Activated T-helper 1 cell treated with anti-CD3 and anti-CD28 coated beads, Interleukin-12 subunit alpha, Interleukin-12 subunit beta, Interleukin-2, Interleukin-4 antibody, amounts not matched to agents 30 ng/mL and 10 ng/mL and 1 ng/mL, durations not matched to agents 14 hours and 24 hours and 36 hours (primary cell): ENCODE measurements at places on chromosomes 16 and 17. TPM values are rescaled to one million over a fixed set of nuclear protein-coding genes. Genes with fewer than 3 reads are reported as not detected.
A peak's percentile ranks its signal among the peaks of the same experiment; 100 is the strongest.

- H3K36me3 ChIP-seq = no peaks in the 10 kb centered on the region
- no peak overlapping the region for H3K4me3 ChIP-seq
- no peaks in the 10 kb centered on the region for H3K4me1 ChIP-seq
- DNase-seq = no peak
- no peak overlapping the region for H3K27ac ChIP-seq
- no peaks in the 10 kb centered on the region for H3K27me3 ChIP-seq
Observed at GRCh38 chr17:2871205-2871604, 75.0 kb downstream of the RAP1GAP2 start.

DNA sequence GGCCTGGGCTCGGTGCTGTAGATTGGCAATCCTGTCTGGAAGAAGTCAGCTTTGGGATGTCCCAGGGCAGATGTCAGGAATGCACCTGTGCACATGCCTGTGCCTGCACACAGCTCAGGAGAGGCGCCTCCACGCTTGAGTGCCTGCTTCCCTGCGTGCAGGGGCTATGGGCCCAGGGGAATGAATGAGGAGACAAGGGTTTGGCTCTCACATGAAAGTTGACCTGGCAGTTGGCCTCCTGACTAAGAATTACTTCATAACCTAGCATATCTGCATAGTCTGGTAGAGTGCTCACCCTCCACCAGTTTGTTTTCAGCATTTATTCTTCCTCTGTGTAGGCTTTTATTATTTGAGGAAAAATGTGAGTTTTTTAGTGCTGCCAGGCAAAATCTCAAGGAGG lies 50.0 kb downstream of the PLD6 start:
- no peaks in the 10 kb centered on the region for H3K27me3 ChIP-seq
- H3K4me1 ChIP-seq = peaks cover 41% of the 10 kb centered on the region
- H3K36me3 ChIP-seq = peaks cover 40% of the 10 kb centered on the region
- no peak overlapping the region for H3K4me3 ChIP-seq
- DNase-seq = no peak

GRCh38 chr17:77610518-77610893 lies 348.0 kb upstream of the TNRC6C start:
- DNase-seq = no peak
- peak overlapping the region; percentile 73 for H3K4me3 ChIP-seq
- no peaks in the 10 kb centered on the region for H3K36me3 ChIP-seq
- peaks cover 27% of the 10 kb centered on the region for H3K4me1 ChIP-seq
- H3K27ac ChIP-seq = peak overlapping the region; percentile 22

Gene TEX2
- 20.6 and 21.9 TPM in 2 replicates for total RNA-seq

Gene TBX21
- 89.8 and 90.8 TPM in 2 replicates for total RNA-seq
